ENCODE measurements at places on chromosomes 4 and X.
A peak's percentile ranks its signal among the peaks of the same experiment; 100 is the strongest.

- DNase-seq = no peak
Measured at GRCh38 chr4:6281436-6282313, 12.0 kb downstream of the WFS1 start.

DNA sequence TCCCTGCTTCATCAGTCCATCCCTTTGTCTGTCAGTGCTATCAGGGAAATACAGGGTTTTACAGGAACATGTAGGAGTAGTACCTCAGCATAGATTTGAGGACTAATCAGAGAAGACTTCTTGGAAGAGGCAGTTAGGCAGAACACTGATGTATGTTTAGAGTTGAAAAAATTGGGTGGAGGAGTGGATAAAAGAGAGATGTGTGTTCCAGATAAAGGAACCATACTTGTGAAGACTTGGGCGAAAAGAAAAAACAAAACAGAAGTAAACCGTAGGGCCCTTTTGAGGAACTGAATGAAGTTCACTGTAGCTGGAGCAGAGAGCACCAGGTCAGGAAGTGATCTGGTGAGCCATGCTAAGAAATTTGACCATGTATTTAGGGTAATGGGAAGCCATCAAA, 32.3 kb downstream of the AFF1 start:
- DNase-seq = no peak

- no peak for DNase-seq
Measured at GRCh38 chr4:119523399-119523798, 105.2 kb downstream of the PDE5A start.

DNA sequence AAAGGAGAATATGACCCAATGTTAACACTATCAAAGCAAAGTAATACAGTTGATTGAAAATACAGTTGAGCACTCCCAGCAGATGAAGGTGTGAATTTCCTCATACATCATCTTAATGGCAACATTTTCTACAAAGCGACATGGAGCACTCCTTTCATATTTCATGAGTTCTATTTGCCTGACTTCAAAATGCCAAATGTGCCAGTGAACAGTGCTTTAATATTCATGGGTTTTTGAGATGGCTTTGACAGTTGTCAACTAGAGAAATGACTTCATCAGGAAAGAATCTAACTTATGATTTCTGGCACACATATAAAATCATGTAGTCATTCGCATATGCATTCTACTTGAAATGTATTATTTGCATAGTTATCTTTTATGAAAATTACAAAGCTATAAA, 222.4 kb downstream of the GALNTL6 start:
- DNase-seq = no peak

- DNase-seq = no peak
Measured at GRCh38 chrX:153929576-153929975, 3.5 kb upstream of the ARHGAP4 start.

- peak; percentile 8 for DNase-seq
Measured at GRCh38 chr4:8495803-8496202, 55.2 kb downstream of the TRMT44 start.

DNA sequence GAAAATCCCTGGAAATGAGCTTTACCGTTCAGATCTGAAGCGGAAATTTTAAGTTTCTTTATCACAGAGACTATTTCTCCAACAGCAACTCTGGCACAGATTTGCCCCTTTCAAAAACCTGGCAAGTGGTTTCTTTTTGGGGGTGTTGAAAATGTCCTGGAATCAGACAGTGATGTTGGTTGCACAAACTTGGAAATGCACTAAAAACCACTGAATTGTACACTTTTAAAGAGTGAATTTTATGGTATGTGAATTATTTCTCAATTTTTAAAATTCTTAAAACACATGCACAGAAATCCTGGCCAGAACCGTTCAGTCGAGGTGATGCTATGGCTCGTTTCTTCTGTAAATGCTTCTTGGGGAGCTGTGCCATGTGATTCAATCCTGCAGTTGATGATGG, 121.2 kb upstream of the RBPJ start:
- DNase-seq = no peak

- DNase-seq = no peak
Measured at GRCh38 chr4:44632089-44632488, 19.3 kb downstream of the YIPF7 start.

GRCh38 chr4:51884055-51884454, 41.1 kb downstream of the DCUN1D4 start:
- DNase-seq = no peak

- DNase-seq = no peak
Measured at GRCh38 chrX:134880866-134881265, 109.9 kb upstream of the SMIM10 start.

Data from Jurkat, Clone E6-1 (cell line).